ENCODE measurements at places on chromosomes 1 and 21.

GRCh38 chr1:225299624-225300023 is 128.2 kb downstream of the LBR start:
- no peaks in the 10 kb centered on the region for H3K36me3 ChIP-seq
- H3K27me3 ChIP-seq = peaks cover 54% of the 10 kb centered on the region
- no peak overlapping the region for H3K4me3 ChIP-seq
- no peak overlapping the region for H3K27ac ChIP-seq

DNA sequence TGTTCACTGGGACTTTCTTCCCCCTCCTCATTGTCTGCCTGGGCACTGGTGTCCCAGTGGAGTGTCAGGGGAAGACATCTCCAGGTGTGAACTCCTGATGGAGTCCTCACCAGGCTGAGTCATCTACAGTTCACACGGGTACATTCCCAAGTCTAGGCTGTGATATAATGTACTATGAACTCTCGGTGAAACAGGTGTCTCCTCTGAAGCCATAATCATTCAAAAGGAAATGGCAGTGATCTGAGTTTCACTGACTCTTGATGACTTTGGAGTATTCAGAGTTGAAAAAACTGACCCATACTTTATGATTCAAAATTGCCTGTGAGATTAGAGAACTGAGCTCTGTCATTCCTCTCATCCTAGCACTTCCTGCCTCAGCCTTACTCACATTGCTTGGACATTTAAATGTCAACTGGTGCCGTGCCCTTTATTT is 9.1 kb downstream of the LAMC2 start:
- H3K27ac ChIP-seq = no peak overlapping the region
- no peak overlapping the region for H3K4me3 ChIP-seq
- H3K4me1 ChIP-seq = peaks cover 4% of the 10 kb centered on the region
- H3K27me3 ChIP-seq = peaks cover 21% of the 10 kb centered on the region

DNA sequence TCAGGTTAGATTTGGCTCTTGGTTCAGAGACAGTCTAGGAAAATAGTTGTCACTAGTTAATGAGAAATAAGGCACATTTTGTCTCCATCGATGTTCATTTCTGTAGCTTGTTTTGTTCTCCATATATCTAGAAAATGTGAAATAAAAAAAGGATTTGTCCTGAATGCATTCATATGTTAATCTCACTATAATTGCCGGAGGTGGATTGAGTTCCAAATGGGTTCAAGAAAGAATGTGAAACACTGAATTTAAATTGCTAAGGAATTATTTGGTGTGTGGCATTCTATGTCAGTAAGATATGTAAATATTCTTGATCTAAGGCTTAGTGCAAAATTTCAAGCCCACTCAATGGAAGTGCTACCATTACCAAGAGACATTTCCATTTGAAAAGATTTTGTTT is 176.7 kb downstream of the LRRC7 start:
- H3K27me3 ChIP-seq = no peaks in the 10 kb centered on the region
- no peak for DNase-seq
- H3K4me3 ChIP-seq = no peak overlapping the region
- H3K4me1 ChIP-seq = no peaks in the 10 kb centered on the region
- no peaks in the 10 kb centered on the region for H3K36me3 ChIP-seq

- no peak overlapping the region for H3K4me3 ChIP-seq
- H3K27ac ChIP-seq = no peak overlapping the region
- H3K27me3 ChIP-seq = no peaks in the 10 kb centered on the region
Measured at GRCh38 chr1:33004613-33005012, 32.1 kb downstream of the AK2 start.
